ENCODE measurements at places on chromosomes 16 and 17. TPM values are rescaled to one million over a fixed set of nuclear protein-coding genes. Genes with fewer than 3 reads are reported as not detected.

The OR1A1 gene
- total RNA-seq: not detected

The TMEM98 gene
- not detected for total RNA-seq

The ALOX15 gene
- 0.60 TPM for total RNA-seq

The RGS11 gene
- total RNA-seq: not detected

The IL34 gene
- not detected for total RNA-seq

The TP53TG3F gene
- total RNA-seq: not detected

The RDM1 gene
- total RNA-seq: not detected

GRCh38 chr16:88744577-88745521, 38.5 kb downstream of the CTU2 start:
- no peak for DNase-seq

DNA sequence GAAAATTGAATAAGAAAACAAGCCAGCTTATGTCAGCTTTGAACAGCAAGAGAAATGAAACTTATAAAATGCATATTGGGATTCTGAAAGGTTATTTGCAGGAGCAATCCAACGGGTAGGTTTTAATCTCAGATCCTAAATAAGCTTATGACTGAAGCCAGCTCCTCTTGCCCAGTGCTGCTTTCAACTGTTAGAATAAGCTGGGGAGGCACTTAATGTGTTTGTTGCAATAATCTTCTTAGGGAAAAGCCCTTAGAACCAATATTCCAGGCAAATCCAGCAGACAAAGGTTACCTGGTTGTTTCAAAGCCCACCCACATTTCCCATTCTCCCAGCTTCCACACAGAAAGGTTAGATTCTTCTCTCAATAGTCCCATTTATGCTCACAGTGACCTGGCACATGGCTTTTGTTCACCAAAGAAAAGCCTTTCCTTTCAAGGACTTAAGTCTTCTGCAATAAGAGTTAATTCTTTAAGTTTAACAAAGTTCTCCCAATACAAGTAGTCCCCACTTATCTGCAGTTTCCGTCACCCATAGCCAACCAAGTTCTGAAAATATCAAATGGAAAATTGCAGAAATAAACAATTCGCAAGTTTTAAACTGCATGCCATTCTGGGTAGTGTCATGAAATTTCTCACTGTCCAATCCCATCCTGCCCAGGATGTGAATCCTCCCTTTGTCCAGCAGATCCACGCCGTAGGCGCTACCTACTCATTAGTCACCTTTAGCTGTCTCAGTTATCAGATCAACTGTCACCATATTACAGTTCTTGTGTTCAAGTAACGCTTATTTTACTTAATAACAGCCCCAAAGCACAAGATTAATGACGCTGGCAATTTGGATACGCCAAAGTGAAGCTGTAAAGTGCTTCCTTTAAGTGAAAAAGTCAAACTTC, 5.9 kb downstream of the TEX2 start:
- no peak for DNase-seq

- no peak for DNase-seq
Measured at GRCh38 chr16:75459691-75460090, 4.8 kb downstream of the TMEM170A start.

DNA sequence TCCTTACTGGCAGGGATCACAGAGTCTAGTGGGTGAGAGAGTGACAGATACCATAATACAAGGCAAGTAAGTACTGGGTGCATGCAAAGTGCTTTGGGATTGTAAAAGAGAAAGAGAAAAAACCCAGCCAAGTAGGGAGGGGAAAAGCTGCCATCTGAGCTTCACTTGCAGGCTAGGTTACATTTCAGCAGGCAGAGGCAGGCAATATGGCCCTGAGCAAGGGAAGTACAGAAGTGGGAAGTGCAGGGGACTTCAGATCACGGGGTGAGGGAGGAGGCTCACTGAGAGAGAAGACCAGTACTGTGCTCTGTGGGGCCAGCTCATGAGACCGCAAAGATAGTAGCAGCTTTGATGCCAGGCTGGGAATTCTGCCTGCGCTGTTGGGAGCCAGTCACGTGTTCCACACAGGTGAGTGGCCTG, 230.6 kb downstream of the MSI2 start:
- DNase-seq: no peak

DNA sequence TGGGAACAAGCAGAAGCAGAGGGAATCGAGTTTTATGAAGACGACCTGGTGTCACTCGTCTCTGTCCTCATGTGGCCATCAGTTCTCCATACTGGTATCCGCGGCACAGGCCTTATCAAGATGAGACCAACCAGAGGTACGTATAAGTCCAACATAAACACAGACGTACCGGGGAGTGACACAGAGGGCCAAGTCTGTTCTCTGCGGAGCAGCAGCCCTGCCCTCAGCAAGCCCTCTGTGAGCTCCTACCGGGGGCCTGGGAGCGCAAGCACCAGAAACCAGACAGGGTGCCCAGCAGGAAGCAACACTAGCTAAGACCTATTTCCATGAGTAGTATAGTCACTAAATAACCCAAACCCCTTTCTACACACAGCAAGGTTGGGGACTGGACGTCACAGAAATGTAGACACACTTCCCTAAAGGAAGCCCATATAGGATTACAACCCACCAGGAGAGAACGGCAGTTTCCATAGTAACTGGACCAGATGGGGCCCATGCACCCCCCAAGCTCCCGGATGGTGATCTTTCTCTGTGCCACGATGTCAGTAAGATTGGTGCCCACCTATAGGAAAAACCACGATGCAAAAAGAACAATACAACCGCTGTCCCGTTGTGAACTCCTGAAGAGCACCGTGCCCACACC, 911 bp downstream of the ARL16 start:
- no peak for DNase-seq

GRCh38 chr16:82260212-82260795, 90.3 kb upstream of the MPHOSPH6 start:
- DNase-seq: no peak

DNA sequence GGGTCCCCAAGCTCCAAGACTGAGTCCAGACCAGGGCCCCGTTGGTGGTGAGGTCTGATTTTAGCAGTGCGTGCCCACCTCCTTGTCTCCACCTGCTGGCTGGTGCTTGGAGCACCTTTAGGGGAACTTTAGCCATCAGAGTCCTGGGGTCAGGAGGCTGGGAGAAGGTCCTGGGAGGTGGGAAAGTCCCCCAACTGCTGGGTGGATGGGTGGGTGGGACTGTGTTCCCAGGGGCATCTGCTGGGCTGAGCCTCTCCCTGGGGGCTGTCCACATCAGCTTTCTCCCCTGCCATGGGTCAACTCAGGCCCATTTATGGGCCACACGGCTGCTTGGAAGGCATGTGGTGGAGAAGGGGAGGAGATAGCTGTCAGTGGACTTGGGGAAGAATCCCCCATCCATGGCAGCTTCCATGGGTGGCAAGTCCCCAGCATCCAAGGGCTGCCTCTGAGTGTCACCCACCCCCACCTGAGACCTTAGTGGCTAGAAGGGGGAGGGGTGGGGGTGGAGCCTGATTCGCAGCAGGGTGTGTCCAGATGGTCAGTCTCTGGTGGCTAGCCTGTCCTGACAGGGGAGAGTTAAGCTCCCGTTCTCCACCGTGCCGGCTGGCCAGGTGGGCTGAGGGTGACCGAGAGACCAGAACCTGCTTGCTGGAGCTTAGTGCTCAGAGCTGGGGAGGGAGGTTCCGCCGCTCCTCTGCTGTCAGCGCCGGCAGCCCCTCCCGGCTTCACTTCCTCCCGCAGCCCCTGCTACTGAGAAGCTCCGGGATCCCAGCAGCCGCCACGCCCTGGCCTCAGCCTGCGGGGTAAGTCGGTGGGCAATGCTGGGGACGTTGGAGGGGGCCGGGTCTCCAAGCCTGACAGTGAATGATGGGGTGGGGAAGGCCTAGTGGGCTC, at the start of gene TRPV2:
TSS of gene TRPV2 (plus strand) at position 541 of the 894 bp plus-strand sequence. CDS start 2,098 bp downstream, outside the sequence.
- DNase-seq: peak; percentile 58

GRCh38 chr17:17681744-17682292, 560 bp downstream of the RAI1 start:
- DNase-seq: peak; percentile 41

DNA sequence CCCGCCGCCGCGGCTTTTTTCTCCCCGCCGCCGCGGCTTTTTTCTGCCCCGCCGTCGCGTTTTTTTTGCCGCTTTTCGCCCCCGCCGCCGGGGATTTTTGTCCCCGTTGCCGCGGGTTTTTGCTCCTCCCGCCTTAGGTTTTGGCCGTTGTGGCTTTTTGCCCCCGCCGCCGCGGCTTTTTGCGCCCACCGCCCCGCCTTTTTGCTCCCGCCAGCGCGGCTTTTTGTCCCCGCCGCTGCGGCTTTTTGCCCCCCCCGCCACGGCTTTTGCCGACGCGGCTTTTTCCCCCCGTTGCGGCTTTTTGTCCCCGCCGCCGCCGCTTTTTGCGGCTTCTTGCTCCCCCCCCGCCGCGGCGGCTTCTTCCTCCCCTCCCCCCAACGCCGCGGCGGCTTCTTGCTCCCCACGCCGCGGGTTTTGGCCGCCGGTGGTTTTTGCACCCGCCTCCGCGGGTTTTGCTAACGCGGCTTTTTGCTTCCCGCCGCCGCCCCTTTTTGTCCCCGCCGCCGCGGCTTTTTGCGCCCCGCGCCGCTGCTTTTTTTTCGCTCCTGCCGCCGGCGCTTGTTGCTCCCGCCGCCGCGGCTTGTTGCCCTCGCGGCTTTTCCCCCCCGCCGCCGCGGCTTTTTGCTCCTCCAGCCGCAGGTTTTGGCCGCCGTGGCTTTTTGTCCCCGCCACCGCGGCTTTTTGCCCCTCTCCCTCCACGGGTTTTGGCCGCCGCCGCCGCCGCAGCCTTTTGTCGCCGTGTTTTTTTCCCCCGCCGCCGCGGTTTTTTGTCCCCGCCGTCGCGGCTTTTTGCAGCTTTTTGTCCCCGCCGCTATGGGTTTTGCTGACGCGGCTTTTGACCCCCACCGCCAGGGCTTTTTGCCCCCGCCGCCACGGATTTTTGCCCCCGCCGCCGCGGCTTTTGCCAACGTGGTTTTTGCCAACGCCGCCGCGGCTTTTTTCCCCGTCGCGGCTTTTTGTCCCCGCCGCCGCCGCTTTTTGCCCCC, 150.3 kb downstream of the KCNJ18 start:
- DNase-seq: no peak

DNA sequence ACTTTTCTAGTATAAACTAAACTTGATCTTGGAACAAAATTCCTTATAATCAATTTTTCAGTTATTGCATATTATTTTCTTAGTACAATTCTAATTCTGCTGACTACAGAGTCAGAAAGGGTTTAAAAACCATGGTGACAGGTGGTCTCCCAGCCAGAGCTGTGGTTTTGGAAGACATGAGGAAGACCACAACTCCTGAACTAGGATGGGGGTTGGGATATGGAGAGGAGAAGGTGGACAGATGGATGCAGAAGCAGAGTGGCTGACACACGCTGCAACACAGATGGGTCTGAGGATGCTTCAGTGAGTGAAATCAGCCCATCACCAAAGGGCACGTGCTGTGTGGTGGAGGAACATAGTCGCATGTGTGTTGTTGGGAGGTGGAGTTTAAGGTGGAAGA, 187.7 kb downstream of the LGALS9B start:
- no peak for DNase-seq

Measured in naive thymus-derived CD8-positive, alpha-beta T cell (primary cell).